ENCODE measurements at places on chromosomes 5 and 9. TPM values are rescaled to one million over a fixed set of nuclear protein-coding genes. Genes with fewer than 3 reads are reported as not detected.

FOXD4L5 gene
- total RNA-seq, result not detected

NR2F1 gene
- 9.3 TPM for total RNA-seq

SCGB3A2 gene
- total RNA-seq, result not detected

NMUR2 gene
- total RNA-seq, result 0.13 TPM

PCDHGA9 gene
- 2.7 TPM for total RNA-seq

PRR7 gene
- 41.0 TPM for total RNA-seq

TRIP13 gene
- total RNA-seq, result 71.6 TPM

SLC6A7 gene
- total RNA-seq, result not detected

HTR4 gene
- not detected for total RNA-seq

PCDHA8 gene
- total RNA-seq, result 0.53 TPM

ITGA2 gene
- total RNA-seq, result 10.9 TPM

RASGEF1C gene
- not detected for total RNA-seq

TMEM174 gene
- not detected for total RNA-seq

DMRT3 gene
- not detected for total RNA-seq

TLX3 gene
- total RNA-seq, result not detected

SPATA31C1 gene
- not detected for total RNA-seq

IL4 gene
- not detected for total RNA-seq

TICAM2 gene
- total RNA-seq, result 2.3 TPM
